ENCODE measurements at places on chromosomes 2 and 18.

- no peaks in the 10 kb centered on the region for H3K36me3 ChIP-seq
- no peak overlapping the region for H3K27ac ChIP-seq
- no peaks in the 10 kb centered on the region for H3K27me3 ChIP-seq
- no peak for DNase-seq
Measured at GRCh38 chr2:170298115-170298514, 120.2 kb downstream of the MYO3B start.

DNA sequence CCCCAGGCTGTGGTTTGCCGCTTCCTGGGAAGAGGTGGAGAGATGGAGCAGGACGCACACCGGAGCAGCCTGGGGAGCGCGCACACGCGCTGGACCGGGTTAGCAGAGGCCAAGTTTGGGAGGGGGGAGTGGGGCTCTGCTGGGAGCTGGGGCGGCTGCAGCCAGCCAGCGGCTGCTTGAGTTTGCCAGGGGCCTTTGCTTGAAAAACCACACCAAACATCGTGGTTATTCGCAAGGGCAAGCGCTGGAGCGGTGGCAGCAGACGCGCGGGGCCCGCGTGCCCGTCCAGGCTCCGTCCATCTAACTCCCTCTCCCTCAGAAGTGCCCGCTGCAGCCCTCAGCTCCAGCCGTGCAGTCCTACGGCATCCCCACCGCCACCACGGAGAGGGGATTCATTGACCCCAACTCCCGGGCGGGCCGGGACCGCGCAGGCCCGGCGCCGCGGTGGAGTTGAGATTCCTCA, 4.6 kb downstream of the PTGR3 start:
- H3K36me3 ChIP-seq: peaks cover 8% of the 10 kb centered on the region
- peaks cover 61% of the 10 kb centered on the region for H3K4me1 ChIP-seq
- no peaks in the 10 kb centered on the region for H3K27me3 ChIP-seq
- H3K27ac ChIP-seq: peak overlapping the region; percentile 99
- H3K4me3 ChIP-seq: peak overlapping the region; percentile 87
- peak; percentile 60 for DNase-seq

DNA sequence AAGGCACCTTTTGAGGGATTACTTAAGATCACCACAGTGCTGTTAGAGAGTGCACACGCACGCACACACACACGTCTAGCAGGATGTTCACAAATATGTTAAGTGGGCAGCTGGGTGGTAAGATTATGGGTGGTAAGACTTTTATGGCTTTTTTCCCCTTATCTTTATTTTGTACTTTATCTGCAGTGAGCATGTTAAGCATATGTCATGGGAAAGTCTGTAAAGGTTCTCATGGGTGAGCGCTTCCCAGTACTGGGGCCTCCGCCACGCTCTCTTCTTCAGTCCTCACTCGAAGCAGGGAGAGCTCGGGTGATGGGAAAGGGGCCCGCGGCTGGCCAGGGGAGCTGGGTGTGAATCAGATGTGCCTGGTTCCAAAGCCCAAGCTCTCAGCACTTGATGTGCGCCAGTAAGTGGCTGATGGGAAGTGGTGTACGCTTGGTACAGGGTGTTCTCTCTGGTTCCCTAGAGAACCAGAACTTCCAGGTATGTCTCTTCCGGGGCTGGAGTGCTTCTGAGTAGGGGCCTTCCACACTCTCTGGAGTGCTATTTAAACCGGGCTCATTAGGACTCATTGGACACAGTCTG, 83.9 kb upstream of the YWHAQ start:
- no peak overlapping the region for H3K27ac ChIP-seq
- H3K36me3 ChIP-seq: no peaks in the 10 kb centered on the region
- no peaks in the 10 kb centered on the region for H3K4me1 ChIP-seq

GRCh38 chr2:68637047-68637446, 6.3 kb upstream of the PROKR1 start:
- no peak for DNase-seq
- no peak overlapping the region for H3K4me3 ChIP-seq
- H3K4me1 ChIP-seq: no peaks in the 10 kb centered on the region

GRCh38 chr2:200616656-200617055, 30.8 kb downstream of the AOX1 start:
- H3K27me3 ChIP-seq: no peaks in the 10 kb centered on the region
- DNase-seq: no peak
- H3K27ac ChIP-seq: no peak overlapping the region

DNA sequence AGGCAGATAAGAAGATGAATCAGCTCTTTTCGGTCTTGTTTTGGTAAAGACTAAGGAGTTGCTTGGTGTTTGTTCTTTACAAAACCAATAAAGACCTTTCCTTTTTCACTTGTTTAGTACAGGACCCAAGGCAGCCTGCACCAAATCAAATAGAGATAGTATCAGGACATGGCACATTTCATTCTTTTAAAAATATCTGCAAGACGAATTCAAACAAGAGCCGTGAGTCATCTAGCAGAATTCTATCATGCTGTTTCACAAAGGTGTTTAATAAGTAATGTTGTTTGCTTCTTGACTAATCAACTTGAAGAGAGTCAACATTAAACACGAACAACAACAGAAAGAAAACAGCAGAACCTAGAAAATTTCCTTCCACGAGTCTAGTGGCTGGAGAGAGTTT, 102.8 kb upstream of the TTN start:
- peaks cover 52% of the 10 kb centered on the region for H3K4me1 ChIP-seq
- H3K27ac ChIP-seq: peak overlapping the region; percentile 86
- DNase-seq: no peak
- no peaks in the 10 kb centered on the region for H3K27me3 ChIP-seq
- no peaks in the 10 kb centered on the region for H3K36me3 ChIP-seq

GRCh38 chr2:41736105-41736567, 311.7 kb upstream of the PKDCC start:
- peak overlapping the region; percentile 46 for H3K27ac ChIP-seq
- DNase-seq: no peak
- no peak overlapping the region for H3K4me3 ChIP-seq
- no peaks in the 10 kb centered on the region for H3K36me3 ChIP-seq

DNA sequence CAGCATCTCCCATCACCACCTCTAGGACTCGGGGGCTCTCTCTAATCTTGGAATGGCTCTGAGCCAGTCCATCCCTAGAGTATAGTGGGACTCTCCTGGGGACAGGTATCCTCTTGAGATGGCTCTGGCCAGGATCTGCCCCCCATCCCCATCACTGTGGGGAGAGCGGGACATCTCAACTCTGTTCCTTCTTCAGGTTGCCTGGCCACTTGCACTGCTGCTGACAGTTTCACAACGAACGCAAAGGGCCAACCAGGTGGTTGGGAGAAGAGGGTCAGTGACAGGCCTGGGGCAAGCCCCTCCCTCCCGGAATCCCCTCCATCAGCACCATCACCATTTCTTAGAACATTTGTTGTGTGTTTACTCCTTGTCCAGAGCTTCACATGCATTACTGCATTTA, 62.6 kb downstream of the CIB4 start:
- H3K27me3 ChIP-seq: peaks cover 5% of the 10 kb centered on the region
- no peak overlapping the region for H3K27ac ChIP-seq
- DNase-seq: no peak

GRCh38 chr18:37553633-37554398, 11.8 kb downstream of the CELF4 start:
- peaks cover 7% of the 10 kb centered on the region for H3K27me3 ChIP-seq
- DNase-seq: no peak
- H3K27ac ChIP-seq: no peak overlapping the region
- H3K4me3 ChIP-seq: no peak overlapping the region
- no peaks in the 10 kb centered on the region for H3K36me3 ChIP-seq

- no peaks in the 10 kb centered on the region for H3K27me3 ChIP-seq
- no peaks in the 10 kb centered on the region for H3K4me1 ChIP-seq
- no peak for DNase-seq
- H3K27ac ChIP-seq: no peak overlapping the region
- no peaks in the 10 kb centered on the region for H3K36me3 ChIP-seq
Measured at GRCh38 chr2:174086708-174087107, 121.5 kb upstream of the SP3 start.
